H1 (cell line): ENCODE measurements at places on chromosomes 3 and 15. TPM values are rescaled to one million over a fixed set of nuclear protein-coding genes. Genes with fewer than 3 reads are reported as not detected.

GRCh38 chr15:29747837-29748417 is 74.3 kb downstream of the TJP1 start:
- H3K27me3 ChIP-seq, result no peaks in the 10 kb centered on the region
- H3K36me3 ChIP-seq, result no peaks in the 10 kb centered on the region
- no peak overlapping the region for H3K4me3 ChIP-seq
- H3K4me1 ChIP-seq, result no peaks in the 10 kb centered on the region
- DNase-seq, result no peak
- H3K27ac ChIP-seq, result no peak overlapping the region

The TSEN2 gene
- 22.4 and 22.6 TPM in 2 replicates for total RNA-seq

The GPR62 gene
- 0.19 and 0.22 TPM in 2 replicates for total RNA-seq

DNA sequence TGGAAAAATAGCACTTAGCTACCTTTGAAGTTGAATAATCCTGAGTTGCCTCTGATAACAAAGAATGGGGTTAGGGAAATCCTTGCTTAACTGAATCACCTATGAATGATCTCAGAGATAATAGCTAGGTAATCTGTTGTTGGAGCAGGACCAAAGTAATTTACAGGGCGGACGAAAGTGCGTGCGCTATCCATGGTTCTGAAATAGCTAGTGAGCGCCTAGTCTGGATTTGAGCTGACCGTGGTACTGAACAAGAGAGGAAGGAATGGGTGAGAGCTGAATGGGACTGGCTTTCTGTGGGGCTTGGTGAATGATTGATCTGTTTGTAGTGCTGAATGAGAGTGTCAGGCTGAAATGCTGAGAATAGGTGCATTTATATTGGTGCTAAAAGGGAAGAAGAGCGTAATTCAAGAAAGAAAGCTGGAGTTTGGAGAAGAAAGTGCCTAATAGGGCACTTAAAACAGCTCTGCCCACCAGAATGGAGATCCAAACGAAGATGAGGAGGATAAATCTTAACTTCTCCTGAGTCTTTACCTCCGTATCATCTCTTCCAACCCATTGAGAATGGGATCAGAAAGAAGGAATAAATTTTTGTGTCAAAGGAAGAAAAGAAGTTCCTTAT is 10.1 kb downstream of the SCN10A start:
- no peaks in the 10 kb centered on the region for H3K4me1 ChIP-seq
- H3K27me3 ChIP-seq, result no peaks in the 10 kb centered on the region; the same call in 1 of the 2 replicates
- H3K27ac ChIP-seq, result no peak overlapping the region
- DNase-seq, result peak; percentile 15
- H3K36me3 ChIP-seq, result no peaks in the 10 kb centered on the region
- no peak overlapping the region for H3K4me3 ChIP-seq

- no peaks in the 10 kb centered on the region; the same call in none of the 2 replicates for H3K4me1 ChIP-seq
- DNase-seq, result no peak
- H3K27me3 ChIP-seq, result no peaks in the 10 kb centered on the region
- H3K4me3 ChIP-seq, result no peak overlapping the region
- H3K36me3 ChIP-seq, result no peaks in the 10 kb centered on the region
- no peak overlapping the region for H3K27ac ChIP-seq
These were observed 14.8 kb upstream of the SMAD3 start for GRCh38 chr15:67050522-67051087.

- H3K36me3 ChIP-seq, result no peaks in the 10 kb centered on the region
- no peak for DNase-seq
- no peaks in the 10 kb centered on the region for H3K27me3 ChIP-seq
- H3K4me3 ChIP-seq, result no peak overlapping the region
- H3K27ac ChIP-seq, result no peak overlapping the region
- no peaks in the 10 kb centered on the region for H3K4me1 ChIP-seq
These were observed 493.4 kb upstream of the ALCAM start for GRCh38 chr3:104873331-104873730.

The BDH1 gene
- total RNA-seq, result 24.0 and 27.2 TPM in 2 replicates

DNA sequence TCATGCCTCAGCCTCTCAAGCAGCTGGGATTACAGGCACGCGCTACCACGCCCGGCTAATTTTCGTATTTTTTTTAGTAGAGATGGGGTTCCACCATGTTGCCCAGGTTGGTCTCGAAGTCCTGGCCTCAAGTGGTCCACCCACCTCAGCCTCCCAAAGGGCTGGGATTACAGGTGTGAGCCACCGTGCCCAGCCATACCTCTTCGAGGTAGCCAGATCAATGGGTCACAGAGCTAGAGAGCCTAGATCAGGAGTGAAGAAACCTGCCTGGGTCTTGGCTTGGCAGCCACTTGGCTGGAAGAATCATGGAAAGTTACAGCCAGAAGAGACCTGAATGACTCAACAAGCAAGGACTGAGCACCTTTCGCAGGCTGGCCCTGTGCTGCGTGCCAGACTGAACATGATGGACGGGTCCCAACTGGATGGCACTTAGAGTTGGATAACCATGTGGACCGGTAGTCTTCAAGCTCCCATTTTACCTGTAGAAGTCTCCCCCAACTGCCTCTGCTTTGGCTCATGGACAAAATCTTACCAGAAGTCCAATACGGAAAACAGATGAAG is 29.7 kb downstream of the GNB5 start:
- no peaks in the 10 kb centered on the region for H3K27me3 ChIP-seq
- DNase-seq, result no peak
- no peak overlapping the region for H3K27ac ChIP-seq
- H3K36me3 ChIP-seq, result no peaks in the 10 kb centered on the region
- H3K4me1 ChIP-seq, result no peaks in the 10 kb centered on the region; the same call in 1 of the 2 replicates

DNA sequence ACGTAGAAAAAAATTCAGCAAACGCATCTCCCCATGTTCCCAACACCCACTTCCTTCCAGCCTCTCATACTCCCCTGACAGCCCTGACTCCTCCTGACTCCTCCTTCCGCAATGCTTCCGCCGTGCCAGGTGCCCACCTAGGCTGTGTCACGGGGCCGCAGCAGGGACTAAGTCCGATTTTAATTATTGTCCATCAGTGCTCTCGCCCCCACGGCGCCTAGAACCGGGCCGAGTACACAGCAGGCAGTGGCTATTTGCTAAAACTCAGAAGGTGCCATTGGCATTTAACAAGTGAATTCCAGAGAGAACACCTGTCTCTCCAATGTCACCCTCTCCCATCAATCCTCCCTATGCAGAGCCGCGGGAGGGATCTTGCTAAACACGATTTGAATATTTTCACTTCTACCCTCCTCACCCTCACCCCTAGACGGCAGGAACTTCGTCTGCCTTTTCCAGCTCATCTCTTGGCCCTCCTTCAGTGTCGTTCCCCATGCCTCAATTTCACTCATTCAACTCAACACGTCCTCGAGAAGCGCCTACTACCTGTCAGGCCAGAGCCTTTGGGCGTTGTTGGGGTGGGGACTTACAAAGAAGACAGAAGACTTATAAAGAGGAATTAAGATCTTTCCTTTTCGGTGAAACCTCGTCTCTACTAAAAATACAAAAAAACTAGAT is 11.5 kb upstream of the SHF start:
- DNase-seq, result no peak
- H3K4me3 ChIP-seq, result peak overlapping the region; percentile 98
- H3K27ac ChIP-seq, result no peak overlapping the region
- H3K36me3 ChIP-seq, result no peaks in the 10 kb centered on the region
- no peaks in the 10 kb centered on the region for H3K27me3 ChIP-seq
- H3K4me1 ChIP-seq, result no peaks in the 10 kb centered on the region

The SAMMSON gene
- not detected in 2 replicates for total RNA-seq

- no peak overlapping the region for H3K4me3 ChIP-seq
- DNase-seq, result no peak
- H3K4me1 ChIP-seq, result no peaks in the 10 kb centered on the region
- no peaks in the 10 kb centered on the region for H3K36me3 ChIP-seq
- no peak overlapping the region for H3K27ac ChIP-seq
- H3K27me3 ChIP-seq, result no peaks in the 10 kb centered on the region
These were observed 179.1 kb downstream of the THSD4 start for GRCh38 chr15:71294251-71294910.

The CSTA gene
- not detected in 2 replicates for total RNA-seq

DNA sequence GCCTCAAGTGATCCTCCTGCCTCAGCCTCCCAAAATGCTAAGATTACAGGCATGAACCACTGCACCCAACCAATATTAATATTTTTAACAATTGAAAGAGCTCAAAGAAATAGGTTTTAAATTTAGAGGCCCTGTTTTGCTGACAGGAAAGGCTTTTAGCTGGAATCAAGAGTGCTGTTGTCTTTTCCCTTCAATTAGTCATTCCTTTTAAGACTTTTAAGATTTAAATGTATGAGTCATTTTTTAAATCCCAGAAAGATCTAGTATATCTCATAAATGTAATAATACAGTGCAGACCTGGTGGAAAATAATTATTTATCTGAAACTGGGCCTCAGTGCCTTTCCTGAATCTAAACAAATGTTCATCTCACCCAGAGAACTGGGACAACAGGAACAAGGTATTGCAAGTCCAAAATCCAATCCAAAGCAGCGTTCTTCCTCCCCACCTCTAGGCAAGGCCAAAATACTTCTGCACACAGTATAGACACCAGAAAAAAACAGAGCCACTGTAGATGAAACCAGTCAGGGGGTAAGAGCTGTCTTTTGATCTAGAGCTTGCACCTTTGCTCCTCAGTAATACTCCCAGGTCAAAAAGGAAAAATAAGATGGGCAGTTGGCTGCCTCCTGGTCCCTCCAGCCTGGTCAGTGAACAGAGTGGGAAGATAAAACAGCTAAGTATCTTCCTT is 14.4 kb downstream of the AGTR1 start:
- H3K4me1 ChIP-seq, result no peaks in the 10 kb centered on the region
- no peak overlapping the region for H3K4me3 ChIP-seq
- no peaks in the 10 kb centered on the region for H3K27me3 ChIP-seq

The GHRL gene
- total RNA-seq, result 0.35 TPM in 1 of 2 replicates, not detected in the other

The MEIS2 gene
- 0.22 and 0.65 TPM in 2 replicates for total RNA-seq

GRCh38 chr15:49692514-49693090 is 71.8 kb downstream of the DTWD1 start:
- H3K4me1 ChIP-seq, result no peaks in the 10 kb centered on the region
- no peak for DNase-seq
- H3K36me3 ChIP-seq, result no peaks in the 10 kb centered on the region
- H3K4me3 ChIP-seq, result no peak overlapping the region

The SUSD5 gene
- total RNA-seq, result 3.3 and 3.9 TPM in 2 replicates

GRCh38 chr3:180048103-180048502 is 11.4 kb upstream of the PEX5L start:
- H3K27ac ChIP-seq, result no peak overlapping the region
- no peaks in the 10 kb centered on the region for H3K4me1 ChIP-seq
- H3K27me3 ChIP-seq, result no peaks in the 10 kb centered on the region

The A4GNT gene
- total RNA-seq, result not detected in 2 replicates

GRCh38 chr3:123818324-123818920 is 65.7 kb downstream of the MYLK start:
- no peak overlapping the region for H3K4me3 ChIP-seq
- no peaks in the 10 kb centered on the region for H3K36me3 ChIP-seq
- DNase-seq, result no peak
- no peaks in the 10 kb centered on the region for H3K4me1 ChIP-seq
- H3K27me3 ChIP-seq, result no peaks in the 10 kb centered on the region
- no peak overlapping the region for H3K27ac ChIP-seq

DNA sequence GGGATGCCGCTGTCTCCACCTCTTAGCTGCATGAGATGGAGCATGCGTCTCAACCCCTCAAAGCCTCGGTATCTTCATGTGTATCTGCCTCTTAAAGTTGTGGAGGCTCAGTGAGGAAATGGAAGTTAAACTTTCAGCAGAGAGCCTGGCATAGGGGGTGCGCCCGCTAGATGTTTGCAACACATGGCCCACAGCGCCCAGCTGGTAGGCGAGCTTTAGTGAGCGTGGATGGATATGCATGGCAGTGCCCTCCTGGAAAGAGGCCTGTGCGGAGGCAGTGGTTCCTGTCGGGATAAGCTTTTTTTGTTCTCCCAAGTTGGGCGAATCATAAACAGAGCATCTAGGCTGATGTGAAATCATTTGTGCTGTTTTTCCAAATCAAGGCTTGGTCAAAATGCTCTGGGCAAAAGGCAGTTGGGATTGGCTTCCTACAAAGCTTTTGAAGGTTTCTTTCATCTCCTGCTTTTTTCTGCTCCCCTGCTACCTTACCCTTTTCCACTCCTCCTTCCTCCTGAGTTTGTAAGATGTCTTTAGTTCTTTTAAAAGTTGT is 272.4 kb upstream of the TPM1 start:
- no peaks in the 10 kb centered on the region for H3K36me3 ChIP-seq
- H3K4me1 ChIP-seq, result no peaks in the 10 kb centered on the region
- no peak overlapping the region for H3K4me3 ChIP-seq
- no peaks in the 10 kb centered on the region for H3K27me3 ChIP-seq
- H3K27ac ChIP-seq, result no peak overlapping the region
- no peak for DNase-seq

DNA sequence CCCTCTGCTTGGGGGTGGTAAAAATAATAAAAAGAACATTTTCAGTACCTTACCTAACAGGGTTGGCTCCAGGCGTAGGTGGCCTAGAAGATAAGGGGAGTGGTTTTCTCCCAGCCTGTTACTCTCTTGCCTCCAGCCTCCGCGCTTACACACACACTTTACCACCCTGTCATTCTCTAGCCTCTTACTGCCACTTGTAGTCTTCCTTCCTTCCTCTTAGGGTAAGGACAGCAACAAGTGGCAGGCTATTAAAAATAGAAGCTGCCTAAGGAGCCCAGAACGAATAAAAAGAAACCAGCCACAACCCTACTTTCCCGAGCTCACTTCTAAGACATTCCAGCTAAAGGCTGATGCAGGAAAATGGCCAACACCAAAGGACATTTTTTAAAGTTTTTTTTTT is 9.6 kb upstream of the LIPH start:
- H3K36me3 ChIP-seq, result no peaks in the 10 kb centered on the region
- H3K27ac ChIP-seq, result no peak overlapping the region
- DNase-seq, result no peak
- no peaks in the 10 kb centered on the region for H3K27me3 ChIP-seq
- H3K4me3 ChIP-seq, result no peak overlapping the region

GRCh38 chr3:143727391-143727790 is 120.9 kb downstream of the SLC9A9 start:
- no peak overlapping the region for H3K27ac ChIP-seq
- H3K27me3 ChIP-seq, result no peaks in the 10 kb centered on the region
- DNase-seq, result no peak
- H3K36me3 ChIP-seq, result no peaks in the 10 kb centered on the region
- H3K4me3 ChIP-seq, result no peak overlapping the region

The HTR3E gene
- not detected in 2 replicates for total RNA-seq

DNA sequence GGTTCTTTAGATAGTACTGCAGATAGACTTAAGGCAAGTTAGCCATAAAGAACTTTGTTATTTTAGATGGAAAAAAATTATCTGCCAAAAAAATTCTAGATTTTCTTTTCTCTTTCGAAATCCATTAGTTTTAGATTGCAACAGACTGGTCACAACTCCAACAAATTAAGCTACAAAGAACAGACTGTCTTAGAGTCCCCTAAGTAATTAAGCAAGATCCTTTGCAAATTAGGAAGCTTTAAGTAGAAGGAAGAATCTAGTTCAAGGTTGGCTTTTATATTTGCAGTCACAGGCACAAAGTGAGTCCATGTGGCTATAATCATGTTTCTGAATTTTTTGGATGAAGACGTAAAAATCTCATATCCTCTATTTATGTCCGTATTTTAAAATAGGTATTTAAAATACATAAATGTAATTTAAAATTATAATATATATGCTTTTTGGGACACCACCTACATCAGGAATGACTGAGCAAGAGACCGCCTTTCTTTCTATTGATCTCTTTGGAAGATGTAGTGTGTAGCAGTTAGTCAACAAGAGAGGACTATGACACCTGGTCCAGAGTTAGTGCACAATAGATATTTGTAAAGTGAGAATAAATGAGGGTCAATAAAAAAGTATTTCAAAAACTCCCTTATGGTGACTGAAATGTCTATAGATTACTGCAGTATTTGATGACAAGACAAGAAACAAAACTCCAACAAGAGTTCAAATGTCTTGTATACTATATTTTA is 34.4 kb downstream of the TMEM45A start:
- H3K27ac ChIP-seq, result no peak overlapping the region
- H3K27me3 ChIP-seq, result no peaks in the 10 kb centered on the region
- no peak overlapping the region for H3K4me3 ChIP-seq
- H3K4me1 ChIP-seq, result no peaks in the 10 kb centered on the region
